Pancreas (tissue), 10 donors: ENCODE measurements at places on chromosomes 3 and 15.

GRCh38 chr3:52044869-52045619 is 11.3 kb downstream of the DUSP7 start:
- DNase-seq = no peak
- H3K36me3 ChIP-seq = peaks cover 2% of the 10 kb centered on the region
- H3K4me1 ChIP-seq = no peaks in the 10 kb centered on the region
- no peaks in the 10 kb centered on the region for H3K27me3 ChIP-seq

- H3K36me3 ChIP-seq = no peaks in the 10 kb centered on the region
- no peak overlapping the region for H3K27ac ChIP-seq
- no peak overlapping the region for H3K4me3 ChIP-seq
- no peak for DNase-seq
- no peaks in the 10 kb centered on the region for H3K4me1 ChIP-seq
Measured at GRCh38 chr15:88989578-88989977, 76.4 kb upstream of the MFGE8 start.

DNA sequence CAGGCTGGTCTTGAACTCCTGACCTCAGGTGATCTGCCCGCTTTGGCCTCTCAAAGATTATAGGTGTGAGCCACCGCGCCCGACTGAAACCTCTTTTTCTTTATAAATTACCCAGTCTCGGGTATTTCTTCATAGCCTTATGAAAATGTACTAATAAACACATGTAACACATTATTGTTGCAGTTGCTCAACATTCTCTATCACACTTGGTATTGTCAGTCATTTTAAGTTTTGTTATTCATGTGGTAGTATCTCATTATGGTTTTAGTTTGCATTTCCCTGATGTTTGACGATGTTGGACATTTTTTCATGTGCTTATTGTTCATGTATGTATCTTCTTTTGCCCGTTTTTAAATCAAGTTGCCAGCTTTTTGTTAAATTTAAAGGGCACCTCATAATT is 109.7 kb downstream of the TCF12 start:
- no peak overlapping the region for H3K27ac ChIP-seq
- H3K36me3 ChIP-seq = no peaks in the 10 kb centered on the region
- H3K4me3 ChIP-seq = no peak overlapping the region
- peaks cover 15% of the 10 kb centered on the region for H3K4me1 ChIP-seq

DNA sequence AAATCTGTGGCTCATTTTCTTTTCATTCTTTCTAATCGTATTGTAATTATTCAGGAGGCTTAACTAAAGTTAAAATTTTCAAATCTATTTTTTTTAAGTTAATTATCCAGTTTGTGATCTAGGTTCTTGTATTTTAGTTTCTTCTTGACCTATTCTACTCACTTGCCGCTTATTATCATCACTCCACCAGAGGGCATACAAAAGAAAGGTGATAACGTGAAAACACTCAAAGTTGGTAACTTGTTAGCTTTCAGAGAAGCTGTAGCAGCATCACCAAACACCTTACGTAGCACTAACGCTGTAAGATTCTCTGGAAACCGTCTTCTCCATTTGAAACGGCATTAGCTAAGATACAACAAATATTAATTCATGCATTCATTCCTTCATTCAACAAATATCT is 4.8 kb downstream of the GNB4 start:
- no peaks in the 10 kb centered on the region for H3K36me3 ChIP-seq
- no peak overlapping the region for H3K4me3 ChIP-seq
- H3K27me3 ChIP-seq = peaks cover 8% of the 10 kb centered on the region
- H3K27ac ChIP-seq = no peak overlapping the region
- H3K4me1 ChIP-seq = no peaks in the 10 kb centered on the region

DNA sequence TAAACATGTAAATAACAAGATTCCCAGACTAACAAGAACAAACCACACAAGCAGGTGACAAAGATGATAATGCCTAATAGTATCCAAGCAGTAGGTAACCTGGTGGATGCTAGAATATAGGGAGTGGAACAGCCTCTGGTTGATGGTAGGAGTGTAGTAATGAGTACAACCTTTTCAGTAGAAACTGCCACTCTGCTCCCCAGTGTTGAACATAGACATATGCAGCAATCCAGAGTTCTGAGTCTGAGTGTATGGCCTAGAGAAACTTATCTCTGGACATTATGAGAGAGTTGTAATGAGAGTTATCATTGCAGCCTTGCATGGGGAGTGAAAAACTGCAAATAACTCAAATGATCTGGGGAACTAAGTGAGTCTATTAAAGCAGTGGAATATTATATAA is 76.1 kb upstream of the ACAD9 start:
- H3K4me3 ChIP-seq = no peak overlapping the region
- peaks cover 5% of the 10 kb centered on the region for H3K4me1 ChIP-seq
- H3K27me3 ChIP-seq = no peaks in the 10 kb centered on the region
- no peak for DNase-seq

DNA sequence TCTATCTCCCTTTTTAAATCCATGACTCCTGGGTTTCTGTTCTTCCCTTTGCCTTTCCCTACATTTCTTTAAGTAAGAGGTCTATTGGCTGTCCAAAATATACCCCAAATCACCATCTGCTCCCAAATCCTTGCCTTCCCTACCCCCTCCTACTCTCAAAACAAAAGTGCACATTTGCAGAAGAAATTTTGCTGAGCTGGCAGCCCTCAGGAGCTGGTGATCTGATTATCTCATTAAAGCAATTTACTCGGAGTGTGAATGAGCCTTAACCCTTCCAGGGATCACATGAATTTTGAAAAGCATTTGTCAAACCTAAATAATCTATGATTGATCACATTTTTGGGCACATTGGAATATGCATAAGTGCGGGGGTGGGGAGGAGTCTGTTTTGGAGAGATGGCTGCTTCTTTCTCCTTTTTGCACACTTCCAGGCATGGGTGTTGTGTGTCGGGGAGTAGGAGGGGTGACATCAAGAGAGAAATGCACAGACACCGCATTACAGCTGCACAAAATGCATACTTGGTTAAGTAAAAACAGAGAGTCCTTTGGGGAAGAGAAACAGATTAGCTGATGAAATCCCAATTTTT is 892.6 kb downstream of the TUSC7 start:
- no peak overlapping the region for H3K4me3 ChIP-seq
- peaks cover 3% of the 10 kb centered on the region for H3K4me1 ChIP-seq
- H3K36me3 ChIP-seq = no peaks in the 10 kb centered on the region

DNA sequence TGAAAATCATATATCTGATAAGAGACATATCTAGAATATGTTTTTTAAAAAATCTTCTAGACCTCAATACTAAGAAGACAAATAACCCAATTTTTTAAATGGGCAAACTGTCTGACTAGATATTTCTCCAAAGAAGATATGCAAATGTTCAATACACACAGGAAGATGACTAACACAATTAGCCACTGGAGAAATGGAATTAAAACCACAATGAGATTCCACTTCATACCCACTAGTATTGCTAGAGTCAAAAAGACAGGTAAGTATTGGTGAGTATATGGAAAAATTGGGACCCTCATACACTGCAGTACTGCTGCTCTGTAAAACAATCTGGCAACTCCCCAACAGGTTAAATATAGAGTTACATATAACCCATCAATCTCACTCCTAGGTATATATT is 33.1 kb upstream of the TOPAZ1 start:
- no peak for DNase-seq
- H3K4me1 ChIP-seq = no peaks in the 10 kb centered on the region
- no peak overlapping the region for H3K27ac ChIP-seq
- no peaks in the 10 kb centered on the region for H3K27me3 ChIP-seq
- H3K4me3 ChIP-seq = no peak overlapping the region

- no peak overlapping the region for H3K27ac ChIP-seq
- no peaks in the 10 kb centered on the region for H3K27me3 ChIP-seq
- DNase-seq = no peak
- H3K4me3 ChIP-seq = no peak overlapping the region
- no peaks in the 10 kb centered on the region for H3K36me3 ChIP-seq
Measured at GRCh38 chr3:117035745-117036144, 326.2 kb downstream of the TUSC7 start.

GRCh38 chr15:59696332-59696731 is 7.2 kb upstream of the BNIP2 start:
- no peak overlapping the region for H3K4me3 ChIP-seq
- H3K27ac ChIP-seq = no peak overlapping the region
- no peaks in the 10 kb centered on the region for H3K36me3 ChIP-seq
- H3K4me1 ChIP-seq = no peaks in the 10 kb centered on the region

DNA sequence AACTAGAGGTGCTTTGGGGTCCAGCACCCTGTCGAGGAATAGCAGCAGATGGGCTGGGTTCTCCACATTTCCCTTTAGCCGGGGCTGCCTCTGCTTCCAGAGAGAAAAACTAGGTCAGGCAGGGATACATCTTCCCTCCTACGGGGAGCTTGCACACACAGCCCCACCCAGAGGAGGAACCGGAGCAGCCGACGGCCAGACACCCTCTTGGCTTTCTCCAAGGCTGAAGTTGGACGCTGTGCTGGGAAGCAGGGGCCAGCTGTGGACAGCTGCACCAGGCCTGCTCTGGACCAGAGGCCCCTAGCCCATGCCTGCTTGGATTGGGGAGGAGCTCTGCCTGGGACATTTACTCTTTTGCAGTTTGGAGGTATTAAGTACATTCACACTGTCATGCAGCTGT is 44.7 kb upstream of the NR2C2 start:
- H3K27ac ChIP-seq = no peak overlapping the region
- H3K4me3 ChIP-seq = no peak overlapping the region
- H3K4me1 ChIP-seq = no peaks in the 10 kb centered on the region

- H3K27me3 ChIP-seq = no peaks in the 10 kb centered on the region
- no peaks in the 10 kb centered on the region for H3K36me3 ChIP-seq
- no peak for DNase-seq
- H3K4me3 ChIP-seq = no peak overlapping the region
Measured at GRCh38 chr3:102525624-102526023, 90.8 kb downstream of the ZPLD1 start.

GRCh38 chr15:78831229-78832207 is 20.3 kb upstream of the ADAMTS7 start:
- no peaks in the 10 kb centered on the region for H3K4me1 ChIP-seq
- H3K27ac ChIP-seq = no peak overlapping the region
- H3K27me3 ChIP-seq = no peaks in the 10 kb centered on the region
- DNase-seq = no peak
- H3K36me3 ChIP-seq = no peaks in the 10 kb centered on the region
- H3K4me3 ChIP-seq = no peak overlapping the region

DNA sequence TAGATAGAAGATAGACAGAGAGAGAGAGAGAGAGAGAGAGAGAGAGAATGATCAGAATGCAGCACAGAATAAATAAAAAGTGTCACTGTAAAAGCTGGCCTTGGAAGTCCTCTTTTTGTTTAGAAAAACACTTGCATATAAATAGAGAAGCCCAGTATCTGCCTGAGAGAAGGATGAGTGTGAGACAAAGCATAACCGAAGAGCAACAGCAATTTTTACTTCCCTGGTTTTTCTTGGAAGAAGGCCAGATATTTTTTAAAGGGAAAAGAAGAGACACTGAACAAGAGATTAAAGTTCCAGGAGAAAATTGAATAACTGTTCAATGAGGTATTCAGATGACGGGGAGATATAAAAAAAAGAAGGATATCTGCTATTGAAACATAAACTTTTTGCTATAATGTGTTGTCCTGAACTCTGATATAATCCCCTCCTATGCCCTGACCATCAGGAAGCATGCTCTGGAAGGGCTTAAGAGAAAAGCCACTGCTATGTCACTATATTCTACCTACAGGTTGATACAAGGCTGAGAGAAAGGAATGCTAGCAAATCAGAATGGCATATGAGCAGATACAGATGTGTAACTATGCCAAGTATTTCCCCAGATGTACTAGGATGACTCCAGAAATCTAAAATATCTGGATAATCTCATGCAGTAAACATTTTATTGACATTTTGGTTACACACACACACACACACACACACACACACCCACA is 358.9 kb downstream of the RBMS3 start:
- H3K27ac ChIP-seq = no peak overlapping the region
- H3K27me3 ChIP-seq = no peaks in the 10 kb centered on the region
- no peak overlapping the region for H3K4me3 ChIP-seq
- H3K36me3 ChIP-seq = no peaks in the 10 kb centered on the region

DNA sequence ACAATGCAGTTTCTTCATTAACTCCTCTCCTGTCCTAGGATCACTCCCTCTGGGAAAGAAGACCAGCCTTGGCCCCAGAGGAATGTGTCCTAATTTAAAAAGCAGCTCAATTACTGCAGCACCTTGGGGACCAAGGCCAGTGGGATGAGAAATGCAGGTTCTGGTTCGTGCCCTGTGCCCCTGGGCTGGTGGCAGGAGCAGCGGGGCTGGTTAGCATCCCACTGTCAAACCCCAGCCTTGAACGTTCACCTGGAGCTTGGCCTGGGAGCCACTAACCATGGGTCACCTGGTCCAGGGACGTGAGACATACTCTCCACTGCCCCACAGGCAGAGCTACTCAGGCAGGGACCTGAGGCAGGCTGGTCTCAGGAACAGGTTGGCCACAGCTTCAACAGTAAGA is 8.4 kb upstream of the RTP3 start:
- H3K36me3 ChIP-seq = no peaks in the 10 kb centered on the region
- no peak for DNase-seq
- H3K27me3 ChIP-seq = no peaks in the 10 kb centered on the region
- peaks cover 8% of the 10 kb centered on the region for H3K4me1 ChIP-seq
- no peak overlapping the region for H3K4me3 ChIP-seq
- H3K27ac ChIP-seq = peak overlapping the region; percentile 51

GRCh38 chr3:109278546-109278945 is 37.8 kb downstream of the DPPA2 start:
- no peaks in the 10 kb centered on the region for H3K4me1 ChIP-seq
- no peak for DNase-seq
- H3K27me3 ChIP-seq = no peaks in the 10 kb centered on the region
- no peak overlapping the region for H3K4me3 ChIP-seq
- no peaks in the 10 kb centered on the region for H3K36me3 ChIP-seq

GRCh38 chr3:181431748-181432147 is 280.0 kb upstream of the SOX2 start:
- H3K27me3 ChIP-seq = no peaks in the 10 kb centered on the region
- no peaks in the 10 kb centered on the region for H3K36me3 ChIP-seq
- H3K27ac ChIP-seq = no peak overlapping the region
- no peak overlapping the region for H3K4me3 ChIP-seq
- DNase-seq = no peak
- no peaks in the 10 kb centered on the region for H3K4me1 ChIP-seq

GRCh38 chr15:31774045-31774444 is 256.3 kb upstream of the CHRNA7 start:
- DNase-seq = no peak
- no peaks in the 10 kb centered on the region for H3K27me3 ChIP-seq
- no peak overlapping the region for H3K27ac ChIP-seq
- no peak overlapping the region for H3K4me3 ChIP-seq
- no peaks in the 10 kb centered on the region for H3K4me1 ChIP-seq

GRCh38 chr3:136142592-136142991 is 53.5 kb downstream of the MSL2 start:
- H3K36me3 ChIP-seq = no peaks in the 10 kb centered on the region
- peaks cover 8% of the 10 kb centered on the region for H3K4me1 ChIP-seq
- H3K4me3 ChIP-seq = no peak overlapping the region
- no peak for DNase-seq
- H3K27me3 ChIP-seq = no peaks in the 10 kb centered on the region
